ENCODE measurements at places on chromosomes 3 and 15. TPM values are rescaled to one million over a fixed set of nuclear protein-coding genes. Genes with fewer than 3 reads are reported as not detected.

GRCh38 chr15:92033314-92033713, 179.8 kb downstream of the SLCO3A1 start:
- no peak for DNase-seq
- no peaks in the 10 kb centered on the region for H3K4me1 ChIP-seq
- no peaks in the 10 kb centered on the region for H3K27me3 ChIP-seq
- H3K36me3 ChIP-seq = no peaks in the 10 kb centered on the region

GRCh38 chr3:77262361-77262760, 222.5 kb downstream of the ROBO2 start:
- no peaks in the 10 kb centered on the region for H3K27me3 ChIP-seq
- H3K4me3 ChIP-seq = no peak overlapping the region
- H3K36me3 ChIP-seq = no peaks in the 10 kb centered on the region
- no peak for DNase-seq
- H3K27ac ChIP-seq = no peak overlapping the region

- no peak overlapping the region for H3K4me3 ChIP-seq
- DNase-seq = no peak
- H3K4me1 ChIP-seq = no peaks in the 10 kb centered on the region
- no peaks in the 10 kb centered on the region for H3K36me3 ChIP-seq
- H3K27ac ChIP-seq = no peak overlapping the region
Observed at GRCh38 chr3:112376992-112377391, 44.0 kb downstream of the CD200 start.

MESP2 gene
- not detected for polyA plus RNA-seq

- no peaks in the 10 kb centered on the region for H3K27me3 ChIP-seq
- H3K4me1 ChIP-seq = no peaks in the 10 kb centered on the region
- H3K4me3 ChIP-seq = no peak overlapping the region
- no peak overlapping the region for H3K27ac ChIP-seq
- H3K36me3 ChIP-seq = no peaks in the 10 kb centered on the region
- DNase-seq = no peak
Observed at GRCh38 chr15:77508541-77509243, 88.0 kb downstream of the HMG20A start.

DNA sequence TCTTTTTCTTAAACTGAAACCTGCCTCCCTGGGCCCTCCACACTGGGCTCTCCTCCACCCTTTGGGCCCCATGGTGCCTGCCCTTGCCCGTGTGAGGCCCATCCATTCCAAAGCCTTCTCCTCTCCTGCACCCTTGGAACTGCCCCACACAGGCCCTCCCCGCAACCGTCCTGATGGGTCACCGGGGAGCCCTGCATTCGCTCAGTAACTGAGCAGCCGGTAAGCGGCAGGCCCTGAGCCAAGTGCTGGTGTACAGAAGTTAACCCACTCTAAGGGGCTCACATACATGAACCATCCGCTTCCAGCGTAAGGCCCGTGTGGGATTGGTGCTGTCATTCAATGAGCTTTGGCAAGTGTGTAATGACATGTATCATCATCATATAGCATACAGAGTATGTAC, 5.4 kb upstream of the LRRC15 start:
- H3K4me1 ChIP-seq = no peaks in the 10 kb centered on the region
- H3K27ac ChIP-seq = no peak overlapping the region
- no peaks in the 10 kb centered on the region for H3K36me3 ChIP-seq
- DNase-seq = no peak

DNA sequence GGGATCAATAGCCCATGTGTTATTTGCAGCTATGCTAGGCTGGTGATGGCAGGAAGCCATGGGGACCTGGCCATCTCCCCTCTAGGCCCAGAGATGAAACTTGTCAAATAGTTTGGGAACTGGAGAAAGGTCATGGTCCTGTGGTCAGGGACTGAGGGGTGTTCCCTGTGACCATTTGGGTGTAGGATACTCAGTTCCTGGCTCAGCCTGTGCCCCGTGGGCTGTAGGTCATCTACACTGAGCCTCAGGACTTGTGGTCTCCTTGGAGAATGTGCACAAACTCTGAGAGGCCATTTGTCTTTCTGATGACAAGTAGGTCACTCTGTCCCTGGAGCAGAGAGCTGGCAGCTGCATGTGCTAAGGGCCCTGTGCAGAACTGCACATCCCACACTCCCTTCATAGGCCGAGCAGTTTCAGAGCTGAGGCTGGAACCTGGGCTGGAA, 17.5 kb downstream of the GASK1A start:
- DNase-seq = no peak
- H3K27me3 ChIP-seq = no peaks in the 10 kb centered on the region
- no peaks in the 10 kb centered on the region for H3K36me3 ChIP-seq
- H3K4me1 ChIP-seq = no peaks in the 10 kb centered on the region
- no peak overlapping the region for H3K27ac ChIP-seq
